Left ventricle myocardium inferior (tissue), 1 donor: ENCODE measurements at places on chromosomes 12 and 14.
A peak's percentile ranks its signal among the peaks of the same experiment; 100 is the strongest.

DNA sequence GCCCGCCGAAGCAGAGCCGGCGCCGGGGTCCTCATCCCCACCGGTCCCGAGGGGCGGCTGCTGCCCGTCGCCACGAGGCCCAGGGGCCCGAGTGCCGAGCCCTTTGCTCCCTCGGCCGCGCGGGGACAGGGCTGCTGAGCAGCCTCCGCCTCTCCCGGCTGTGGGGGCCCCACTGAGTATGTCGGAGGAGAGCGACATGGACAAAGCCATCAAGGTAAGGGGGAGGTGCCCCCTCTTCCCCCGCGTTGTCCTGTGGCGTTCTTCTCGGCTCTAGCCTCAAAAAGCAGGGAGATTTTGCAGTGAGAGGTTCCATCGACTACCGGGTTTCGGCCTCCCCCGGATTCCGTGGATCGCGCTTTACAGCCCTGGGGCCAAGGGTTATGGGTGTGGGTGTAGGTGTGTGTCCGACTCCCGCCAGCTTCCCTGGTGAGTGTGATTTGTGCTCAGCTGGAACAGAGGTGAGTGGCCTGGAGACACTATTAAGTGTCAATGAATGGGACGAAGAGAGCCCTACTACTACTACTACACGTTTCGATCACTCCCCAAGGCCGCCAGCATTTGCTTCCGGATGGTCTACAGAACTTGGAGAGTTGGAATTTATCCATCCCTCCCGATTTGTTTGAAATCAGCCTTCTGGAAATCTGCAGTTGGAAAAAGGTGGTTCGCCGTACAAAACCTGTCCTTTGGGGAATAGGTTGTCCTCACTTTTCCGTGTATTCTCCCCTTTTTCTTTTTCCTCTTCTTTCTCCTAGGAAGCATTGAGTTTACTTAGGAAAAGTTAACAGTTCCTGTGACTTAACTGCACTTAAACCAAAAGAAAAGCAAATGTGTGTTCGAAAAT is 748 bp downstream of the MAPKAPK5 start:
- peak overlapping the region; percentile 96 for H3K4me3 ChIP-seq
- DNase-seq, result no peak
- no peaks in the 10 kb centered on the region for H3K27me3 ChIP-seq

DNA sequence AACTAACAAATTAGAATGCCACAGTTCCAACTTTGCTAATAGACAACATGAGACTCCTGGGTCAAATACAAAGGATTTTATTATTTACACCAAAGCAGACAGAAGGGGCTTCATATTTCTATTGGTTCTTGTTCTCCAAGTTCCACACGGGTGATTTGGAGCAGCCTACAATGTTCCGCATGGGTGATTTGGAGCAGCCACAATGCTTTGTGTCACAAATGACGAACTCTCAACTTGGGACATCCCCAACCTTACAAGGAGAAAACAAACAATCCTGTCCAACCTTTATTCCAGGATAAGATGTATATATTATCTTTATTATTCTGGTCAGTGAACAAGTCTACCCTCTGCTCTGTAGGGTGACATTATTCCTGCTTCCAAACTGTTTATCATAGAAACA is 694.3 kb upstream of the MGAT4C start:
- no peaks in the 10 kb centered on the region for H3K36me3 ChIP-seq
- no peaks in the 10 kb centered on the region for H3K27me3 ChIP-seq
- no peak overlapping the region for H3K27ac ChIP-seq
- no peaks in the 10 kb centered on the region for H3K4me1 ChIP-seq

GRCh38 chr14:30993071-30993470 is 32.4 kb upstream of the AP4S1 start:
- no peak for DNase-seq
- peaks cover 68% of the 10 kb centered on the region for H3K4me1 ChIP-seq
- H3K27me3 ChIP-seq, result no peaks in the 10 kb centered on the region
- H3K27ac ChIP-seq, result no peak overlapping the region
- H3K4me3 ChIP-seq, result no peak overlapping the region

DNA sequence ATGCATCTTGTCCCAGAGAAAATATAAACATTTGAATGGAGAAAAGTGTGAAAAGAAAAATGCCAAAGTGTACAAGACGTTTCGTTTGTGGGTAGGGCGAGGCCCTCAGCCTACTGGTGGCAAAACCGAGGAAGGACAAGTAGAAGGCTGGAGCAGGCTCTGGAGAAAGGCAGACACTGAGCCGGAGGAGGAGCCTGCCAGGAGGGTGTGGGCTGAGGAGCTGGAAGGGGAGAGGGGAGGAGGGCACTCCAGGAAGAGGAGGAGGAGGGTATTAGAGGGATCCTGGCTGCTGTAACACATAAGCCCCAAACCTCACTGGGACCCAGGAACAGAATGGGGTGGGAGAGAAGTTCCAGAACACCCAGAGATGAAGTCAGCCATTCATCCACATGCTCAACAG is 47.7 kb downstream of the CLMN start:
- no peaks in the 10 kb centered on the region for H3K27me3 ChIP-seq
- H3K4me1 ChIP-seq, result no peaks in the 10 kb centered on the region
- H3K36me3 ChIP-seq, result no peaks in the 10 kb centered on the region
- no peak overlapping the region for H3K4me3 ChIP-seq
- no peak overlapping the region for H3K27ac ChIP-seq

- peaks cover 37% of the 10 kb centered on the region for H3K27me3 ChIP-seq
- H3K4me3 ChIP-seq, result no peak overlapping the region
- H3K4me1 ChIP-seq, result peaks cover 87% of the 10 kb centered on the region
Measured at GRCh38 chr12:6072302-6072752, 52.1 kb downstream of the VWF start.

DNA sequence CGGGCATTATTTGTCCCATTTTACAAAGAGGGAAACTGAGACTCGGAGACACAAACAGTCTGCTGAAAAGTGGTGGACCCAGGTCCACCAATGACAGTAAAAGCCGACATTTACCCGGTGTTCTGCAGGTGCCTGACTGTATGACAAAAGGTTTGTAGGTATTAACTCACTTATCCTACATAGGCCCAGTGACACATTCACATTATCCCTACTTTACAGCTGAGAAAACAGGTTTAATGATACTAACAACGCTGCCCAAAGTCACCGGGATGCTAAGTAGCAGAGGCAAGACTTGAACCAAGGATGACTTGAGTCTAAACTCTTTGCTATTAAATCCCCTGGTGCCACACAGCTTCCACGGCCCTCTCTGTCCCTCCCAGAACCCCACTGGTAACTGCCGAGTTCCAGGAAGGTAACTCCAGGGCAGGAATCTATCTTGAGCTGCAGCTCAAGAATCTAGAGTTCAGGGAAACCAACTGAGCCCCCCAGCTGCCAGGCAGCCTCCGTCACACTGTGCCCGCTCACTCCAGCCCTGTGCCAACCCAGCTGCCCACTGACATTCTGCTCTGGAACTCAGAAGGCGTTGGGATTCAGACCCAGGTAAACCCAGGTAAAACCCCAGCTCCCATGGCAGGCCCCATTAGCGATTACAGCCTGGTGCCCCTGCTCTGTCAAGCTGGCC is 33.7 kb downstream of the SYNE3 start:
- H3K4me3 ChIP-seq, result no peak overlapping the region
- peak overlapping the region; percentile 83 for H3K27ac ChIP-seq
- peaks cover 88% of the 10 kb centered on the region for H3K4me1 ChIP-seq
- no peak for DNase-seq
